ENCODE measurements at places on chromosomes 7 and 10.
A peak's percentile ranks its signal among the peaks of the same experiment; 100 is the strongest.

- H3K4me1 ChIP-seq: no peaks in the 10 kb centered on the region
- H3K36me3 ChIP-seq: no peaks in the 10 kb centered on the region
- H3K27me3 ChIP-seq: no peaks in the 10 kb centered on the region
- no peak overlapping the region for H3K4me3 ChIP-seq
- no peak for DNase-seq
Measured at GRCh38 chr7:65846008-65846570, 26.8 kb upstream of the VKORC1L1 start.

- peaks cover 12% of the 10 kb centered on the region for H3K27me3 ChIP-seq
- DNase-seq: no peak
- no peaks in the 10 kb centered on the region for H3K36me3 ChIP-seq
- peaks cover 47% of the 10 kb centered on the region for H3K4me1 ChIP-seq
- H3K4me3 ChIP-seq: no peak overlapping the region
- no peak overlapping the region for H3K27ac ChIP-seq
Measured at GRCh38 chr7:43463401-43463980, 119.4 kb upstream of the STK17A start.

GRCh38 chr7:95899919-95900513 lies 127.7 kb downstream of the DYNC1I1 start:
- no peak overlapping the region for H3K4me3 ChIP-seq
- DNase-seq: peak; percentile 10
- H3K4me1 ChIP-seq: no peaks in the 10 kb centered on the region
- peaks cover 19% of the 10 kb centered on the region for H3K27me3 ChIP-seq

DNA sequence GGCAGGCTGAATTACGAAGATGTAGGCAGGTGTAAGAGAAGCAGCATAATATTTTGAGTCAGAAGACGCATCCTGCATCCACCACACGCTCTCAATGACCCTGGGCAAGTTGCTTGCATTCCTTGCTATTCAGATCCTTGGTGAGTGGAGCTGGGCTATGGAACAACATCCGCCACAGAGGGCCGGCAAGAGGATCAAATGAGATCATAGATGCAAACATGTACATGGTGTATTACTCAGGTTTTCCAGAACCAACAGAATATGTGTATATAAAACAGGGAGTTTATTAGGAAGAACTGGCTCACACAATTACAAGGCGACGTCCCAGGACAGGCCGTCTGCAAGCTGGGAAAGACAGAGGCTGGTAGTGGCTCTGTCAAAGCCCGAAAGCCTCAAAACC lies 51.5 kb downstream of the ADAM12 start:
- H3K27ac ChIP-seq: no peak overlapping the region
- DNase-seq: no peak
- H3K4me1 ChIP-seq: peaks cover 44% of the 10 kb centered on the region
- H3K36me3 ChIP-seq: no peaks in the 10 kb centered on the region

- no peaks in the 10 kb centered on the region for H3K36me3 ChIP-seq
- no peak overlapping the region for H3K27ac ChIP-seq
- H3K27me3 ChIP-seq: peaks cover 3% of the 10 kb centered on the region
- H3K4me3 ChIP-seq: no peak overlapping the region
- DNase-seq: no peak
- no peaks in the 10 kb centered on the region for H3K4me1 ChIP-seq
Measured at GRCh38 chr7:108072739-108073138, 57.4 kb downstream of the LAMB4 start.

- H3K27ac ChIP-seq: no peak overlapping the region
- peaks cover 10% of the 10 kb centered on the region for H3K4me1 ChIP-seq
- H3K27me3 ChIP-seq: peaks cover 14% of the 10 kb centered on the region
- DNase-seq: no peak
Measured at GRCh38 chr7:142371586-142372377, 113.9 kb upstream of the PRSS58 start.

GRCh38 chr7:101560856-101561255 lies 68.2 kb downstream of the MYL10 start:
- H3K4me1 ChIP-seq: peaks cover 33% of the 10 kb centered on the region
- peaks cover 32% of the 10 kb centered on the region for H3K36me3 ChIP-seq
- H3K27ac ChIP-seq: no peak overlapping the region
- DNase-seq: no peak
- H3K4me3 ChIP-seq: no peak overlapping the region
- H3K27me3 ChIP-seq: peaks cover 21% of the 10 kb centered on the region

GRCh38 chr7:52233248-52233647 lies 802.2 kb upstream of the POM121L12 start:
- H3K4me1 ChIP-seq: no peaks in the 10 kb centered on the region
- no peak overlapping the region for H3K4me3 ChIP-seq
- H3K27me3 ChIP-seq: no peaks in the 10 kb centered on the region
- H3K27ac ChIP-seq: no peak overlapping the region
- H3K36me3 ChIP-seq: no peaks in the 10 kb centered on the region
- DNase-seq: no peak

- H3K36me3 ChIP-seq: no peaks in the 10 kb centered on the region
- H3K27me3 ChIP-seq: peaks cover 5% of the 10 kb centered on the region
- DNase-seq: peak; percentile 42
- H3K4me1 ChIP-seq: peaks cover 72% of the 10 kb centered on the region
- peak overlapping the region; percentile 98 for H3K27ac ChIP-seq
Measured at GRCh38 chr7:94301024-94301586, 93.6 kb upstream of the COL1A2 start.

GRCh38 chr10:132971448-132972148 lies 29.2 kb upstream of the CFAP46 start:
- H3K27ac ChIP-seq: peak overlapping the region; percentile 81
- H3K4me1 ChIP-seq: peaks cover 30% of the 10 kb centered on the region
- peak overlapping the region; percentile 13 for H3K4me3 ChIP-seq
- H3K27me3 ChIP-seq: peaks cover 35% of the 10 kb centered on the region
- H3K36me3 ChIP-seq: no peaks in the 10 kb centered on the region

DNA sequence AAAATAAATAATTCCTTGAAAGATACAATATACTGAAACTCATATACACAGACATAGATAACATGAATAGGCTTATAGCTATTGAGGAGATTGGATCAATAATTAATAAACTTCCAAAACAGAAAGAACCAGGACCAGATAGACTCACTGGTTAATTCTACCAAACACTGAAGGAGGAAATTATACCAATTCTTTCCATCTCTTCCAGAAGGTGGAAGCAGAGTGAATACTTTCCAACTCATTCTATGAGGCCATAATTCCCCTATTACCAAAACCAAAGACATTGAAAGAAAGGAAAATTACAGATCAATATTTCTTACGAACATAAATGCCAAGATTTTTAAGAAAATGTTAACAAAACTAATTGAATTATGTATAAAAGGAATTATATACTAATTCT lies 624.8 kb upstream of the LRRTM3 start:
- no peak overlapping the region for H3K4me3 ChIP-seq
- no peak overlapping the region for H3K27ac ChIP-seq
- peaks cover 4% of the 10 kb centered on the region for H3K27me3 ChIP-seq
- H3K4me1 ChIP-seq: no peaks in the 10 kb centered on the region
- no peaks in the 10 kb centered on the region for H3K36me3 ChIP-seq

DNA sequence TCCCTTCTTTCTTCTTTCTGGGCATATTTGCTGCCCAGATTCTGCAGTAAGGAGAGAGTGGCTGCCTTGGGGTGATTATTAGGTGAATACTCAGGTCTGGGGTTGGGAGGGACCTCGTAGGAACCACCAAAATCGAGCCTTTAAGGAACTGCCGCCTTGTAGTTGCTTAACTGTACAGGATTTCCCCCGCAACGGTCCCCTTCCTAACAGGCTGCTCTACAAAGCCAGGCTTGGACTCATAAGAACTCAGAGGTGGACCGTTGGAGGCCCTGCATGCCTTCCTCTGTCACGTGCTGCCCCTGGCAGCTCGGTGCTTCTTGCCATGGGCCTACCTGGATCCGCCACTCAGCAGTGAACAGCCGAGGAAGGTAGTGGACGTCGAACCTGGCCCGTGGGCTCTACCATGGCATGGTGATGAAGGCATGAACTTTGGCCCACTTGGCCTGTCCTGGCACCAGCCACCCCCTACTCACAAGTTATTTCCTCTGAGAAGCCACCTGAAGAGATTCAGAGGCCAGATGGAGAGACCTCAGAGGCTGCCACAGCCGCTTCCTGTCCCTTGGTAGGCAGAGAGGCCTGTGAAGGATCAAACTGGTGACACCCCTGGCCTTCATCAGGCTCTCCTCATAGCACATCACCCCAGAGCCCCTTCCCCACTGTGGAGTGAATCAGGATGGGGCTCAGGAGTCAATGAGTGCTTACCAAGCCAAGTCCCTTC lies 54.6 kb downstream of the NOD1 start:
- no peak overlapping the region for H3K27ac ChIP-seq
- H3K4me1 ChIP-seq: peaks cover 14% of the 10 kb centered on the region
- peaks cover 78% of the 10 kb centered on the region for H3K36me3 ChIP-seq
- H3K4me3 ChIP-seq: no peak overlapping the region

- H3K27ac ChIP-seq: no peak overlapping the region
- no peak for DNase-seq
- no peak overlapping the region for H3K4me3 ChIP-seq
- H3K4me1 ChIP-seq: peaks cover 5% of the 10 kb centered on the region
- H3K36me3 ChIP-seq: peaks cover 34% of the 10 kb centered on the region
Measured at GRCh38 chr10:129754211-129755050, 209.6 kb downstream of the EBF3 start.
